Breast epithelium (tissue), 4 donors: ENCODE measurements at places on chromosomes 4 and X.

GRCh38 chrX:30693999-30694650 lies 40.9 kb downstream of the GK start:
- no peaks in the 10 kb centered on the region for H3K36me3 ChIP-seq
- DNase-seq: no peak
- no peaks in the 10 kb centered on the region for H3K4me1 ChIP-seq
- H3K4me3 ChIP-seq: no peak overlapping the region
- H3K27ac ChIP-seq: no peak overlapping the region

DNA sequence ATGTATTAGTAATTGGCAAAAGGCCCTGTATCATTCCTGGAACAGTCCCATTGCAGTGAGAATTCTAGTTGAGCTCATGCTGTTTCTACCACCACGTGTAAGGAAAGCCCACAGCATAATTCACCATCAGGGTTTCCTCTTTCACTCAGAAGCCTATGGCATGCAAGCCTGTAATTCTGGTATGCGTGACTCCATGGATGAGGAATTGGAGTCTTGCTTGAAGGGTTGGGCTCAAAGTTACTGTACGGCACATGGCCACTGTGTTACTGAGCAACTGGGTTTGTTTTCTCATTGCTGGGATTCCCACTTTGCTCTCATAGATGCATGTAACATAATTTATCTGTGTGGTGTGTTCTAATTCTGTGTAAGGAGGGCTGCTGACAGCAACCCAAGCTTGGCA lies 132.3 kb upstream of the NR3C2 start:
- H3K36me3 ChIP-seq: no peaks in the 10 kb centered on the region
- no peaks in the 10 kb centered on the region for H3K27me3 ChIP-seq
- H3K4me1 ChIP-seq: no peaks in the 10 kb centered on the region
- no peak overlapping the region for H3K27ac ChIP-seq

GRCh38 chr4:169102026-169102425 lies 92.0 kb upstream of the CBR4 start:
- no peaks in the 10 kb centered on the region for H3K27me3 ChIP-seq
- no peak overlapping the region for H3K4me3 ChIP-seq
- no peaks in the 10 kb centered on the region for H3K4me1 ChIP-seq
- DNase-seq: no peak
- H3K36me3 ChIP-seq: peaks cover 4% of the 10 kb centered on the region
- no peak overlapping the region for H3K27ac ChIP-seq

DNA sequence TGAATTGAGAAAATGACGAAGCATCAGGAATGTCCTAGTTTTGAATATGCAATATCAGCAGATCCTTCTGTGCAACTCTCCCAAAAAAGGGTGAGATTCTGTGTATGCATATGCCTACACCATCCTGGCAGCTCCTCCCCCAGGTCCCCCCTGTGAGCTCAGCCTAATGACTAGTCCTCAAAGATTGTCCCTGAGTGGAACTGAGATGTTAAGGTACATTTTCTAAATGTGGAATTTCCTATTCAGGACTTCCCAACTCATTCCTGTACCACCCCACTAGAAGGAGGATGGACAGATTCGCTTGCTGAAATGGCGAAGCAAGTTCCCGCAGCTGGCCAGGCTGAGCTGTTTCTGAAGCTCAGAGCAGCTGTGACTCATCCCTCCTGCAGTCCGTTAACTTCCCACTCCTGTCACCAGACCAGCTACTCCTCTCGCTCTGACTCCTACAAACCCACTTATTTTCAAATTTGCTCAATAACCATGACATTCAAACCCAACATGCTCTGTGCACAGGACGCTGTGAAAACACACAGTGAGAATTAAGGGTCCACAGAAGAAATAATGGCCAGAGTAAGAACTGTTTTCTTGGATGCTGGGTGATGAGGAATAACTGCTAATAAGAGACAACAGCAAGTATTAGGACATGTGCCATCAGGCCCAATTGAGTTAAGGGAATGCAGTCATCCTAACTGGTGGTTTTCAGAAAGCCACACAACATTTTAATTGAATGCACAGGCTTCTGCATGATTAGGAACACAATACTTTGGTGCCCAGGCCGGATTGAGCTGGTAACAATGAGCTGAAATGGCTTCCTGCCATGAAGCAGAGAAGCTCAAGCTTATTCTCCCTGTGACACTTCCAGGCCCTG lies 40.0 kb upstream of the IRF2 start:
- H3K27me3 ChIP-seq: no peaks in the 10 kb centered on the region
- no peak overlapping the region for H3K4me3 ChIP-seq
- H3K36me3 ChIP-seq: no peaks in the 10 kb centered on the region
- no peaks in the 10 kb centered on the region for H3K4me1 ChIP-seq
- no peak for DNase-seq

GRCh38 chr4:80382090-80382832 lies 46.7 kb downstream of the CFAP299 start:
- no peak for DNase-seq
- no peak overlapping the region for H3K27ac ChIP-seq
- H3K27me3 ChIP-seq: no peaks in the 10 kb centered on the region

DNA sequence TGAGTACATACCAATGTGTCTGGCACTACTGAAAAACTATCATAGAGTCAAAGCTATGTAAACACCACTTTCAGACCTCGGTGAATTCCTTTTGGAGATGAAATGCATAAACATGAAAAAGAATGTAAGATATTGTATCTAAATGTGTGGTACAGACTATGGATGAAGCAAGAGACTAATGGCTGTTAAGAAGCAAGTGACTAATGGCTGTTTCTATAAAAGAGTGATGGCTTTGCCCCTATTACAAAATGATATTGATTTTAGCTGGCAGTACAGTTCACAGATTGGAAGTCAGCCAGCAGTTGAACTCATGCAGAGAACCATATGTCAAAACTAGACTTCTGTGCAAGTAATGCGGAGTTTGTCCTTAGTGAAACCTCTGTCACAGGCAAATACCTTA lies 359.3 kb downstream of the GRXCR1 start:
- H3K36me3 ChIP-seq: no peaks in the 10 kb centered on the region
- no peaks in the 10 kb centered on the region for H3K4me1 ChIP-seq
- H3K4me3 ChIP-seq: no peak overlapping the region
- H3K27ac ChIP-seq: no peak overlapping the region
- DNase-seq: no peak
- no peaks in the 10 kb centered on the region for H3K27me3 ChIP-seq

GRCh38 chr4:186902361-186902760 lies 178.7 kb upstream of the FAT1 start:
- no peaks in the 10 kb centered on the region for H3K36me3 ChIP-seq
- H3K27me3 ChIP-seq: no peaks in the 10 kb centered on the region
- DNase-seq: no peak

- no peaks in the 10 kb centered on the region for H3K4me1 ChIP-seq
- H3K27me3 ChIP-seq: no peaks in the 10 kb centered on the region
- no peak overlapping the region for H3K27ac ChIP-seq
- H3K4me3 ChIP-seq: no peak overlapping the region
- H3K36me3 ChIP-seq: no peaks in the 10 kb centered on the region
Observed at GRCh38 chr4:47715716-47716416, 122.0 kb downstream of the CORIN start.

GRCh38 chrX:45400027-45400779 lies 199.5 kb upstream of the DIPK2B start:
- H3K27me3 ChIP-seq: no peaks in the 10 kb centered on the region
- no peak overlapping the region for H3K27ac ChIP-seq
- no peaks in the 10 kb centered on the region for H3K4me1 ChIP-seq
- no peak for DNase-seq
